Kidney epithelial cell (primary cell): ENCODE measurements at places on chromosomes 11 and 22.

GRCh38 chr11:131696690-131697089 is 326.3 kb downstream of the NTM start:
- no peak for DNase-seq

DNA sequence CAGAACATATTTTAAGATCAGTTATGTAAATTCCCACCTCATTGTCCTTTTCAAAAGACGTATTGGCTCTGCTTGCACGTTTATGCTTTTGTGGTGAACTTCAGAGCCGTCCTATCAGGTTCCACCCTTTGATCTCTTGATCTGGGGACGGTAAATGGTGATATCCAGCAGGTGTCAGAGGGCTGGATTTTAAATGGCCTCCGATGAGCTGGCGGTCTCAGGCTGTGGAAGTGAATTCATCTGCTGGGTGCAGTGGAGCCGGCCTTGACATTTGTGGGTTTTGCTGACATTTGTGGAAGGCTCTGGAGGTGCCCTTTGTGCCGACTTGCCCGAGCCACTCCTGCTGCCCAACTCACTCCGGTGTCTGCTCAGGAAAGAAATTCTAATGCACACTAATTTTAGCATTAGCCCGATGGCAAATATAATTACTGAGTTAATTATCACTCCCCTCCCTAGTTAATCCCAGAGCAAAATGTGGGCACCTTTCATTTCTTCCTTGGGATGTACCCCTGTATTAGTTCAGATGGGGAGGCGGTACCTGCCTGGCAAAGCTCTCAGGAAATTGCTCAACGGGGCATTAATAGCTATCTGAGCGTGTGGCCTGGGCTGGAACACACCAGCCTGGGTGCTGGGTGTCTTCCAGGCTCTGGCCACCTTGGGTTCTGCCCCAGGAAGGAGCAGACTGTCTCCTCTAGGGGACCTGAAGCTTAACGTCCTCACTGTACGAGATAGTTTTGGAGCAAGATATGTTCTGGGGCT is 9.1 kb downstream of the LRP5 start:
- DNase-seq: no peak

- DNase-seq: no peak
Measured at GRCh38 chr22:47166033-47166404, 403.6 kb downstream of the TBC1D22A start.

DNA sequence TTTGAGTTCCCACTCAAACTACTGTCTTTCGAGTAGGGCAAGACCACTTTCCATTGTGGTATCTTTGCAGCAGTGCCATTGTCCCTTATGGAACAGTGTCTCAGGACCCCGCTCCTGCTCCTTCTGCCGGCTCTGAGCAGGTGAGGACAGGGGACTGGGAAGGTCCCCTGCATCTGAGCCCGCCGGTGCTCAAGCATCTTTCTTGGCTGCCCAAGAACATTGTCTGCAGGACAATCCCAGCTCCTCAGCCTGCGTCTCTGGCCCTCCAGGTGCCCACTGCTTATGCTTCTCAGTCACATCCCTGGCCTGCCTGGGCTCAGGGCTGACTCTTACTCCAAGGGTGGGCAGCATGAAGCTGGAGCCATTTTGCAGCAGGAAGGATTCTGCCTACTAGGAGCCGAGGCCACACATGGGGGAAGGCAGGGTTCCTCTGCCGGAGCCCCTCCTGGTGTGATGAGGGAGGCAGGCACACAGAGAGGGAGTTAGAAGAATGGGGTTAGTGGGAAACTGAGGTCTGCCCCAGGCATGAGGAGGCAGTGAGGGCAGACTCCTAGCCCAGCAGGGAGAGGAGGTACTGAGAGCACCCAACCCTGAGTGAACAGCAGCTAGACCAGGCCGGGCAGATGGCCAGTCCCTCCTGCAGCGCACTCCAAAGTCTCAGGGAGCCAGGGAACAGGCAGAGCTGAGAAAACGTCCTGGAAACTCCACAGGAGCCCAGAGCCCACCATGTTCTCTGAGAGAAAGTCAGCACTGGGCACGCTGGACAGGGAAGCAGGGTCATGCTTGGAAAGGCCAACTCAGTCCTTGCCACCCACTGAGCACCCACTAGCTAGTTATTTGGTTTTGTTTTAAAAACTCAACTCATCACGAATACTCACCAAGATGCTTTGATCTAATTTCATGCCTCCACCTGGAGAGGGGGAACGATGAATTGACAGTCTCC is 7.5 kb upstream of the PPARA start:
- DNase-seq: no peak

DNA sequence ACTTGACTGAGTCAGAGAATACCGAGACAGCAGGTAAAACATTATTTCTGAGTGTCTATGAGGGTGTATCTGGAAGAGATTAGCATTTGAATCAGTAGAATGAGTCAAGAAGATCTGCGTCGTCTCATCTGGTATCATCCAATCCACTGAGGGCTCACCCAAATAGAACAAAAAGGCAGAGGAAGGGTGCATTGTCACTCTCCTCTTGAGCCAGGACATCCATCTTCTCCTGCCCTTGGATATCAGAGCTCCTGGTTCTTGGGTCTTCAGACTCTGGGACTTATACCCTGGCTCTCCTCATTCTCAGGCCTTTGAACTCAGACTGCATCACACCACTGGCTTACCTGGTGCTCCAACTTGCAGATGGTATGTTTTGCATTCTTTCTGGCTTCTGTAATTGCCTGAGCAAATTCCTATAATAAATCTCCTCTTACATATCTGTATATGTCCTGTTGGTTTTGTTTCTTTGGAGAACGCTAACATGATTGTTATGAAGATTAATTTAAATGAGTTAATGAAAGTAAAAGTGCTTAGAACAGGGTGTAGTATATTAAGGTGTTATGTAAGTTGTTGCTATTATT is 49.3 kb downstream of the ME3 start:
- peak; percentile 56 for DNase-seq

DNA sequence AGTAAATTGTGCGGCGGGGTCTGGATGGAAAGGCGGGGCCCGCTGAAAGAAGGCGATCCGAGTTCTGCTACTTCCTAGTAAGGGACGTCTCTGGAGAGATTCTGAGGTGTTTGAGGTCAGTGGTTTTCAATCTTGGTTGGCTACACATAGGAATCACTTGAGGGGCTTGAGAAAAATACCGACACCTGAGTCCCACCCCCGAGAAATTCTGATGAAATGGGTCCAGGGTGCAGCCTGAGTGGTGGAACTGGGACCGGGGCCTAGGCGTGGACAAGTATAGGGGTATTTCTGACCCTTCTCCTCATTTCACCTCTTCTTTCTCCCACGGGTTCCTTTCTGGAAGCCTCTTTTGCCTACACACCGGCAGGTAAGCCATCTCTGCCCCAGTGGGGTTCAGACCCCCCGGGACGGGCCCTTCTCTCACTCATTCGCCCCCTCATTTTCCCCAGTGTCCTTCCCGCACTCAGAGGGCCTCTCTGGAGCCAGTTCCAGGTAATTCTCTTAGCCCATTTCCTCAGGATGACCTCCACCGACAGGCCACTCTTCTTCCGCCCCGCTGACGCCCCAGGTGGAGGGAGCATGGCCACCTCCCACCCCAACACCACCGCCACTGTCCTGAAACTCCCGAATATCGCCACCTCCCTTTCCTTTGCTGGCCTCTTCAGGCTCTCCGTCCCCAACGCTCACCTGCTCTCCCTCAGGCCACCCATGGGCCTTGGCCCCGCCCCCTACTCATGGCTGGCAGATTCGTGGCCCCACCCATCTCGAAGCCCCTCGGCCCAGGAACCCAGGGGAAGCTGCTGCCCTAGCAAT is 11.8 kb downstream of the ROBO3 start:
- no peak for DNase-seq

- DNase-seq: no peak
Measured at GRCh38 chr11:76787911-76788596, 4.9 kb downstream of the TSKU start.

DNA sequence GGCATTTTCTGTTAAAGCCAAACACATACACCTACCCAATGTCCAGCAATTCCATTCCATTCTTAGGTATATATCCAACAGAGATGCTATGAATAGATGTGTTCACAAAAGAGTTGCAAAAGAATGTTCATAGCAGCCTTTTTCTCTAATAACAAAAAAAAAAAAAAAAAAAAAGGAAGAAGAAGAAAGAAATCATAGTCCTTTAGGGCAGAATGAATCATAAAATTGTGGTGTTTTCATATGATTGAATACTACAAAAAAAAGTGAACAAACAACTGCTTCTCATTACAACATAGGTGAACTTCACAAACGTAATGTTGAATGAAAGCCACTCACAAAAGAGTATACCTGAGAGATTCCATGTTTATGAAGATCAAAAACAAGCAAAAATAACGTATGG is 66.8 kb upstream of the GRK3 start:
- no peak for DNase-seq

GRCh38 chr11:35013514-35014233 is 97.3 kb downstream of the PDHX start:
- no peak for DNase-seq

DNA sequence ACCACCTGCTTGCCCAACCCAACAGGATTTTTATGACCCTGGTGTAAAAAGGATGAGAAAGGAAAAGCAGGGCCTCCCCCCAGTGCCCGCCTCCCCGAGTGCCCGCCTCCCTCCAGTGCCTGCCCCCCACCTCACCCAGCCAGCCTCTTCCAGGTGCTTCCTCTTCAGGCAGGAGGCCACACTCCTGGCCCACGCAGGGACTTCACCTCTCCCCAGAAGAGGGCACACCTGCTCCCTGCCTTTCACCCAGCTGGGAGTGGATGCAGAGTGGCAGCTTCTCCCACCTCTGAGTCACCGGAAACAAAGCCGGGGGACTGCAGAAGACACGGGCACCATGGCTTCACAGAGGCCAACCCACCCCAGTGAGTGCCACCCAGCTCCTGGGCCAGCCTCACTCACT is 16.1 kb downstream of the CPT1A start:
- DNase-seq: no peak

- no peak for DNase-seq
Measured at GRCh38 chr11:85663080-85663752, 1.7 kb downstream of the CREBZF start.

DNA sequence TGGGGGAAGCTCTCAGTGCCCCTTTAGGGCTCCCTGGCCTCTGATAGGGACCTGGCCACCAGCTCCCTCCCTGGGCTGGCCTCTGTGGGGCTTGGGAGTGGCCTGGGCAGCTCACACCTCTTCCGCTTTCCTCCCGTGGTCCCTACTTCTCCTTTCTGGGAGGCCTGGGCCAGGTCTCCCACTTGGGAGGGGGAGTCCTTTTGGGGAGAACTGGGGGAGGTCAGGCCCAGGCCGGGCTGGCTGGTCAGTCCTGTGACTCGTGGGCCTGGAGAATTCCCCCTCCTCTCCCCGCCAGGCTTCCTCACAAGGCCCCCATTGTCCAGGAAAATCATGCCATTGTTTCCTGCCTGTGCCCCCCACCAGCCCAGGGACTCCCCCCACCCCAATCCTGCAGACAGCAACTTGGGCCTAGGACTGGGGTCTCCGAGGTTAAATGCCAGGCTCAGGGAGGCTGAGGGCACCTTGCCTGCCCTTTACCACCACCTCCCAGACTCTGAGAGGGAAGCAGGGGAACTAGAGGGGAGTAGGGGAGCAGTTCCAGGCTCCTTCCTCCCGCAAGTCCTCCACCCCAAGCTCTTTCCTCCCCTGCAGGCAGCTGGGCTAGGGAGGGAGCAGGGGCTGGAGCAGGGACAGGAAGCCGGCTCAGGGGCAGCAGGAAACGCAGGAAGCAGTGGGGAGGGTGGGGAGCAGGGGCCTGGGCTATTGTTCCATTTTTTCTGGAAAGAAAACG is 2.8 kb downstream of the MAP3K11 start:
- DNase-seq: no peak

DNA sequence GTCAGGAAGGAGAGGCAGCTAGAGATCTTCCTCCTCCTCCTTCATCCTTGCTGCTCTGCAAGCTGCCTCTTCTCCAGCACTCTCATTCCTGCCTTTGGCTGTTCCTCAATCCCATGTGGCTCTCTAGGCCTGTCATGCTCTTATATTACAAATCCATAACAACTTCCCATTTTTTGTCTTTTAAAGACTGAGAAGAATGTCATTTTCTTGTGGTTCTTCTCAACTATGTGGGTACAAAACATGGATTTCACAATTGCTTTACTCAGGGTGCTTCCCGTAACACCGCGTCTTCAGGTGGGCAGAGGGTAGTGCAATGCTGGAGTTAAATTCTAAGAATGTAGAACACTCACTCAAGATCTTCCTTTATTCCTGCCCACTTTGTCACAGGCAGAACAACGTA is 6.8 kb upstream of the CAT start:
- DNase-seq: no peak

DNA sequence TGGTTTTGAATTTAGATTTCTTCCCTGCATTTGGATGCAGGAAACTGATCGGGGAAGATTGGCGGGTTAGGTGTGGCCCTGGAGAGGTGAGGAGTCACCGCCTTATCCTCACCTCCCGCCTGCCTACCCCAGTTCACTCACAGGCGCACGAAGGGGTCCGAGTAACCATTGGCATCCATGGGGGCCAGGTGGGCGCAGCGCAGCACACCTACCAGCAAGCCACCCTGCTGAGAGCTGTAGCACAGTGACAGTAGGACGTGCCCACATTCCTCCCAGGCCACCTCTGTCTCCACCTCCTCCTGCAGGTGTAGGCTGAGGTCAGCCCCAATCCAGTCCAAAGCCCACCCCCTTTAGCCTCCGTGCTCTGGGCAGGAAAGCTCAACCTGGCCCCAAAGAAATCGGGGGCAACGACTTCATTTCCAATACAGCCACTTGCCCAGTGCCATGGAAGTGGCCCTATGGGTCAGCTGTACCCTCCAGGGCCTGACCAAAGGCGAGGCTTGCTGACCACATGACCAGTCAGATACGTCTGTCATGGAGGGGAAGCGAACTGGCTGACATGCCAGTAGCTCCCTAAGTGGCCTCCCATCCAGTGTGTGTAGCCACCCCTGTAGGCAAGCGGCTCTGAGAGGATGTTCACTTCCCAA is 6.7 kb downstream of the NDUFV1 start:
- DNase-seq: no peak

- DNase-seq: no peak
Measured at GRCh38 chr11:46672381-46672839, 28.0 kb downstream of the ARHGAP1 start.

DNA sequence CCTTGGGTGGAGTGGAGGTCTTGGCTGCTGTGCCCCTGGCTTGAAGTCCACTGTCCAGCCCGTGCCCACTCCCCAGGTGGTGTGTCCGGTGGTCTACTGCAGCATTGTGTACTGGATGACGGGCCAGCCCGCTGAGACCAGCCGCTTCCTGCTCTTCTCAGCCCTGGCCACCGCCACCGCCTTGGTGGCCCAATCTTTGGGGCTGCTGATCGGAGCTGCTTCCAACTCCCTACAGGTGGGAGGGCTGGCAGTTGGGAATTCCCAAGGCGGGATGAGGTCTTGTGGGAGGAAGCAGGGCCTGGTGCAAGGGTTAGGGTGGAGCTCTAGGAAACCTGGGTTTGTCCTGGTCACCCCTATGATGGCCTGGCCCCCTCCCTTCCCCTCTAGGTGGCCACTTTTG is 8.4 kb upstream of the NLRX1 start:
- no peak for DNase-seq

DNA sequence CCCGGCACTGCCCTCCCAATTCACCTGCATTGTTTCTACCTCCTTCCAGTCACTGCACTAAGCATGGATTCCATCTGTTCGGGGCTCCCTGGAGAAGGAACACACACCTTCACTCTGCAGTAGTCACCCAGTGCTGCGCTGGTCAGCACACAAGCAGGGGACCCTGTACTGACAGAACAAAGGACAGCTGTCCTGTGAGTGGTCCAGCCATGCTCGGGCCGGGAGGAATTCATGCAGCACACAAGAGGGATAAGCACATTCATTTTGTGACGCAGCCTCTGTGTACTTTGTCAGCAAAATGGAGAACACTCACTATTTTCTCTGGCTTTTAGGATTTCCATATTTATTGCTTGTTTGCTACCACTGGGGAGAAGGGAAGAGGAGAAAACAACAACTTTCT is 167.3 kb downstream of the NTM start:
- DNase-seq: no peak
